ENCODE measurements at places on chromosomes 6 and 20. TPM values are rescaled to one million over a fixed set of nuclear protein-coding genes. Genes with fewer than 3 reads are reported as not detected.

DNA sequence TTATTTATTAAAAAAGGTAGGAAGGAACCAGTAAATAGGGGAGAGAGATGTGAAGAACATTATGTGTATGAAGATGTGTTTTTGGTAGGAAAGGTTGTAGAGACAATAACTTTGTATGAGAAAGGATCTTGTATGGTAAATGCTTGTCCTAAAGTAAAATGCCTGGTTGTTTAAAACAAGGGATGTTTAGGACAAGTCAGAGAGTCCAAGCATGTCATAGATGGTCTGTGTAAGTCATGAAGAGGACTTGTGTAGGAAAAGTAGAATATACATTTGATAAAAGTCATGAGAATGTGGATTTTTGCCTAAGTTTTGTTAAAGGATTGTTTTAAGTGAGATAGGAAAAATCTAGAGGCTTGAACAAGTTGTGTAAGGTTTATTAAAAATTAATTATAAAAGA lies 325.1 kb downstream of the CDH26 start:
- DNase-seq: no peak

FUT9 gene
- not detected for total RNA-seq

GRCh38 chr6:29524444-29525310 lies 34.9 kb downstream of the UBD start:
- no peak for DNase-seq

GRCh38 chr6:139581485-139581865 lies 207.0 kb upstream of the CITED2 start:
- DNase-seq: no peak

- DNase-seq: no peak
Observed at GRCh38 chr6:37372116-37372515, 18.3 kb downstream of the RNF8 start.

Measured in omental fat pad (tissue), 4 donors.